Naive thymus-derived CD4-positive, alpha-beta T cell (primary cell): ENCODE measurements at places on chromosomes 13 and 19. TPM values are rescaled to one million over a fixed set of nuclear protein-coding genes. Genes with fewer than 3 reads are reported as not detected.

Gene POU2F2
- 31.5 TPM for total RNA-seq

- H3K27ac ChIP-seq = no peak overlapping the region
- H3K27me3 ChIP-seq = no peaks in the 10 kb centered on the region
- H3K4me1 ChIP-seq = peaks cover 18% of the 10 kb centered on the region
- DNase-seq = no peak
Measured at GRCh38 chr13:20904908-20905307, 2.4 kb upstream of the XPO4 start.

- H3K27me3 ChIP-seq = no peaks in the 10 kb centered on the region
- H3K27ac ChIP-seq = no peak overlapping the region
- no peak overlapping the region for H3K4me3 ChIP-seq
- H3K36me3 ChIP-seq = no peaks in the 10 kb centered on the region
- no peaks in the 10 kb centered on the region for H3K4me1 ChIP-seq
Measured at GRCh38 chr19:57651654-57651996, 17.1 kb upstream of the ZSCAN4 start.

DNA sequence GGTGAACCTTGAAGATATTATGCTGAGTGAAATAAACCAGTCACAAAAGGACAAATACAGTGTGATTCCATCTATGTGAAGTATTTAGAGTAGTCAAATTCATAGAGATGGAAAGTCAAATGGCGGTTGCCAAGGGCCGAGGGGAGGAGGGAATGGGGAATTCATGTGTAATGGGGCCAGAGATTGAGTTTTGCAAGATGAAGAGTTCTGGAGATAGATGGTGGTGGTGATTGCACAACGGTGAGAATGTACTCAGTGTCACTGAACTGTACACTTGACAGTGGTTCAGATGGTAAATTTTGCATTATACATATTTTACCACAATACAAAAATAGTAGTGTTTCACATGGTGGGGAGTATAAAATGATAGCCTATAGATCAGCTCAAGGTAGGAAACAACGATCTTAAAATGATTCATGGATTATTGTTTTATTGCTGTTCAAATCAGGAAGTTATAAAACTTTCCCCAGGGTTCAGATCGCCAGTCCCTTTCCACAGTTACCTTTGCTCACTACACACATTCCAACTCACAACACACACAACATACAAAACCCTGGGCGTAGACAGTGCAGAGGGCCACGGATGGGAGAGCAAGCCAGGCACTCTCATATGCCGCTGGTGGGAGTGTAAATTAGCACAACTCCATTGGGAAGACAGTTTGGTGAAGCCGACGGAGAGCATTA, 219.9 kb downstream of the ZIC5 start:
- no peaks in the 10 kb centered on the region for H3K27me3 ChIP-seq
- no peaks in the 10 kb centered on the region for H3K36me3 ChIP-seq
- H3K27ac ChIP-seq = no peak overlapping the region
- H3K4me1 ChIP-seq = no peaks in the 10 kb centered on the region

DNA sequence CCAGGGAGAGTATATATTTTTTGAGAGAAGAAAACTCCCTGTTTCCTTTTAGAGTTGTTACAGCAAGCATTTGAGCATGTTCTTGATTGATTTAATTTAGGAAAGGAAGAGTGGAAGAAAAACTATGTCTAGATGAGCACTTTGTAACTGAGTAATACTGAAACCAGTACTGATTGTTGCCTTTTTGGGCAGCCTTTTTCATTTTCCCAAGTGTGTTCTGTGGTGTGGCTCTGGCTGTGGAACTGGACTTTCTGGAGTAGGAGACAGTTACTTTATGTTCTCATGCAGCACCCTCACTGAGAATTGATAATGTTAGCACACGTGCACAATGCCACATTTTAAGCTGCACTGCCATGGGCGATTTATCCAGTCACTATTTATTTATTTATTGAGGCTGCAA, 211.5 kb downstream of the LMO7 start:
- no peaks in the 10 kb centered on the region for H3K36me3 ChIP-seq
- no peak overlapping the region for H3K4me3 ChIP-seq
- DNase-seq = no peak
- H3K27me3 ChIP-seq = no peaks in the 10 kb centered on the region

GRCh38 chr13:41614671-41615527, 157.5 kb downstream of the RGCC start:
- no peaks in the 10 kb centered on the region for H3K27me3 ChIP-seq
- H3K27ac ChIP-seq = no peak overlapping the region
- DNase-seq = no peak
- H3K4me1 ChIP-seq = no peaks in the 10 kb centered on the region

DNA sequence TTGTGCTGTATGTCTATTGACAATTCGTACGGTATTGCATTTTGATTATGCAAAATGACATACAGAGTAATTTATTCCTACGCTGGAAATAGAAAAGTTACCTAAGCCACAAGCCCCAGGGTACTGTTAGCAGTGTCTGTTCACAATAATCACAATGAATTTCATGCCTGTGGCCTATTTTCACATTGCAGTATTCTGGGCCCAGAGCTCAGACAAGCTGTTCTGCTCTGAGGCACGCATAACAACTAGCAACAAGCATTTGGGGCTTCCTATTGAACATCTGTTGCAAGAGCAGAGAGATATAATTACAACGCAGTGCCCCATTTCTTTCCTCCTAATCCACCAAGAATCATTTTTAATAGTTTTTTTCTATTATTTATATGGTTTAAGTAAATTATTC, 158.9 kb upstream of the SGCG start:
- no peak overlapping the region for H3K27ac ChIP-seq
- no peaks in the 10 kb centered on the region for H3K4me1 ChIP-seq
- H3K27me3 ChIP-seq = no peaks in the 10 kb centered on the region
- no peaks in the 10 kb centered on the region for H3K36me3 ChIP-seq
- DNase-seq = no peak

DNA sequence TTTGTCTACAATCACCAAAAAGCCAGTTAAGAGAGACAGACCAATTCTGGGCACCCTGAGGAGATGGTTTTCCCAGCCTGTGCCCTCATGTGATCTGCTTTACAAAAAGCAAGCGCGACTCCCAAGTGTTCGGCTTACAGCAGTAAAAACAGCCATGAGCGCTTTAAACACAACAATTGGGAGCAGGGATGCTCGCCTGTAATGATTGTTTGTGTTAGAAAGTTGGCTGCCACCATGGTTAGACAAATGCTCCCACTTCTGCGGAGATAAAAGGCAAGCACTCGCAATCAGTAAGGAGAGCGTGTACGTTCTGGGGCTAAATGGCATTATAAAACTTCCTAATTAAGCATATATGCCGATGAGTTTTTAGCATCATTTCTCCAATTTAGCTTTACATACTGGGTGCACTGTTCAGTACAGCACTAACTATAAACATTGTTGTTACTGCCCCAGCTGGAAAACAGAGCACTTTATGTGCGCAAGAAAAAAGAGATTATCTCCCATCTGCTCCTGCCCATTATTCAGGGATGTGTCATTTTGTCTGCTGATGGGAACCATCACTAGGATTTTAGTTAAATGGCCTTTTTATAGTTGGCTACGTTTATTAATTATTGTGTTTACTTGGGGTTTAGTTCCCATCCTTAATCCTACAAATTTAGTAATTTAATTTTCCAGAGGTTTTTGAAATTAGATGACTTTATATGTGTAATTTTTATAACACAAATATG, 309.3 kb upstream of the MAB21L1 start:
- H3K36me3 ChIP-seq = no peaks in the 10 kb centered on the region
- no peak overlapping the region for H3K27ac ChIP-seq
- no peaks in the 10 kb centered on the region for H3K4me1 ChIP-seq

DNA sequence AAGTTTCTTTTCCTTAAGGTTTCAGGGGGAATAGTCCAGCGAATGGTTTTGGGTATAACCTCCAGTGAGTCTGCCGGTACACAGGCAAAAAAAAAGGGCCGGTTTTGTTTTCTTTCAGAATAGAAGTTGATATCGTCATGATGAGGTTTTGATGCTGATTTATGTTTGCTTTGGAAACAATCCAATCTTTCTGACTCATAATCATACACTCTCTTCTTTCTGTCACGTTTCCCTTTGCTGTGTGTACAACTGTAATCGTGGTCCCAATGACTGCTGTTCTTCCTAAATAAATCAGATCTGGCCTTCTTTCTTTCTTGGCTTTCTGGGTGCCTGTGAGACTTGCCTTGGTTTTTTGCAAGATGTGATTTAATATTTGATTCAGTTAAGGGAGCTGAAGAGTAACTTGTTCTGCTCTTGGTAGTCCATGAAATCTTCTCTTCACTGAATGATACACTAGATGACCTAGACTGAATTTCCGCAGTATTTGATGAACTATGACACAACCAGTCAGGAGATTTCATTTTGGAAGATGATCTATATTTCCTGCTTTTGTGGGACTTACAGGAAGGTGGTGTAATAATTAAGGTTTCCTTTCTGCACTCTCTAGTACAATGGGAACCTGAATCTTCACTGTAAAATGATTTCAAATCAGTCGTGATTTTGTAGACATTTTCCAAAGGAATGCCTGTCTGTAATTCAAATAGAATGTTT, 34.9 kb upstream of the METTL21C start:
- no peaks in the 10 kb centered on the region for H3K36me3 ChIP-seq
- no peak for DNase-seq
- H3K27me3 ChIP-seq = no peaks in the 10 kb centered on the region

GRCh38 chr13:113995051-113995601, 21.2 kb upstream of the C13orf46 start:
- H3K4me1 ChIP-seq = no peaks in the 10 kb centered on the region
- DNase-seq = no peak
- peaks cover 29% of the 10 kb centered on the region for H3K36me3 ChIP-seq
- H3K27me3 ChIP-seq = no peaks in the 10 kb centered on the region
